ENCODE measurements at places on chromosomes 1 and 21. TPM values are rescaled to one million over a fixed set of nuclear protein-coding genes. Genes with fewer than 3 reads are reported as not detected.

DNA sequence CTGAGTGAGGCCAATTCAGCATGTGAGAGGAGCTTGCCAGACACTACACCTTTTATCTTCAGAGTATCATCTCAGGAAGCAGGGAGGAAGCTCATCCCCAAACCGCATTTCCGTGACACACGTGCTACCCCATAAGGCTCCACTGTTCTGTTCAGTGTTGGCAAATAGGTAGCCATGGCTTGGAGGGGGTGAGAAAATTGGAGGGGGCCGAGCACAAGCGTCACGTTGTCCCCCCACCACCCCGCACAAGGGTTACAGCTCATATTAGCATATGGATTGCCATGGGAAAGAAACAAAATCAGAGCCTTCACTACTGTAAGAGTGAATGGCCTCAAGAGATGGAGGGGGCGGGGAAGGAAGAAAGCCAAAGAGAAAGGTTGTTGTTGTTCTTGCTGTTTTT, 46.7 kb downstream of the OLIG1 start:
- DNase-seq, result no peak

DNA sequence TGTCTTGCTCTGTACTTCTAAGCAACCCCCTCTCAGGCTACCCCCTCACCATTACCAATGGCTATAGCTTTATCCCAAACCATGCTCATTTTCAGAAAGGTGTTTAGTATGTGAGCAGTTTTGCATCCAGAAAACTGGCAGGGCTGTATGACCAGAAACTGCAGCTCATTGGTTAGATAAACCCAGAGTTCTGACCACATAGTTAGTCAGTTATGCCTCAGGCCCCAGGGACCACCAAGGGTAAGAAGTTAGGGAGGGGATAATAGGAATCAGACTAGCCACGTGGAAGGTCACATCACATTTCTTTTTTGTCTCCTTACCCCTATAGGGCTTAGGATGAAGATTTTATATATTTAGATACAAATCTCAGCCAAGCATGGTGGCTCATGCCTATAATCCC, 1.2 kb downstream of the ITGA10 start:
- no peak for DNase-seq

GRCh38 chr1:27099587-27100334, 55.2 kb downstream of the SLC9A1 start:
- no peak for DNase-seq

DNA sequence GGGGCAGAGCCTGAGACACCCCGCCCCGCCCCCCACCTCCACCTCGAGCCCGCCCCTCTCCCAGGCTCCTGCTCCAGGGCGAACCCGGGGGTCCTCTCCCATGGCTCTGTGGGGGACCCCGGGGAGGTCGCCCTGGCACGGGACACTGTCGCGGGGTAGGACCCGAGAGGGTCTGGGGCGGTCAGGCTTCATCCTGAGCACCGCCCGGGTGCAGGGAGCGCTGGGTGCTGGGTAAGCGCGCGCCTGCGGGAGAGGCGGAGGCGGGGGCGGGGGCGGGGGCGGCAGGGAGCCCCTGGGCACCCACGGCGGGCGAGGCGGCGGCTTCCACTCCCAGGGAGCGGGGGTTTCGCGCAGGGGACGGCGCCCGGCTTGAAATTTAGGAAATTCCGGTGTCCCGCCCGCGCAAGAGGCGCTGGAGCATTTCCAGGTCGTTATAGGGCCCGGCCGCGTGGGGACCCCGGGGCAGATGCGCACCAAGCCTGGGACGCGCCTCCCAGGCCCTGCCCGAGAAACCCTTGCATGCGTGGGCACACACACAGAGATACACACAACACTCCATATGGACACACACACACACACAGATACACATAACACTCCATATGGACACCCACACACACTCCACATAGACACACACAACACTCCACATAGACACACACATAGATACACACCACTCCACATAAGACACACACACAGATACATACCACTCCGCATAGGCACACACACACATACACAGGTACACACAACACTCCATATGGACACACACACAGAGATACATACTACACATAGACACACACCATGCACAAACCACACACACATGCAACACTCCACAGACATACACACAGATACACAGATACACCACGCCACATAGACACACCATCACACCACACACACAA, 48.7 kb upstream of the SLC19A1 start:
- no peak for DNase-seq

- no peak for DNase-seq
Measured at GRCh38 chr1:61539720-61540462, 185.1 kb downstream of the TM2D1 start.

GRCh38 chr1:86769065-86769464, 64.7 kb downstream of the SH3GLB1 start:
- DNase-seq, result no peak

Gene RXRG
- total RNA-seq, result not detected

Gene ZNF281
- total RNA-seq, result 5.9 TPM

Gene KLHDC9
- total RNA-seq, result 3.8 TPM

DNA sequence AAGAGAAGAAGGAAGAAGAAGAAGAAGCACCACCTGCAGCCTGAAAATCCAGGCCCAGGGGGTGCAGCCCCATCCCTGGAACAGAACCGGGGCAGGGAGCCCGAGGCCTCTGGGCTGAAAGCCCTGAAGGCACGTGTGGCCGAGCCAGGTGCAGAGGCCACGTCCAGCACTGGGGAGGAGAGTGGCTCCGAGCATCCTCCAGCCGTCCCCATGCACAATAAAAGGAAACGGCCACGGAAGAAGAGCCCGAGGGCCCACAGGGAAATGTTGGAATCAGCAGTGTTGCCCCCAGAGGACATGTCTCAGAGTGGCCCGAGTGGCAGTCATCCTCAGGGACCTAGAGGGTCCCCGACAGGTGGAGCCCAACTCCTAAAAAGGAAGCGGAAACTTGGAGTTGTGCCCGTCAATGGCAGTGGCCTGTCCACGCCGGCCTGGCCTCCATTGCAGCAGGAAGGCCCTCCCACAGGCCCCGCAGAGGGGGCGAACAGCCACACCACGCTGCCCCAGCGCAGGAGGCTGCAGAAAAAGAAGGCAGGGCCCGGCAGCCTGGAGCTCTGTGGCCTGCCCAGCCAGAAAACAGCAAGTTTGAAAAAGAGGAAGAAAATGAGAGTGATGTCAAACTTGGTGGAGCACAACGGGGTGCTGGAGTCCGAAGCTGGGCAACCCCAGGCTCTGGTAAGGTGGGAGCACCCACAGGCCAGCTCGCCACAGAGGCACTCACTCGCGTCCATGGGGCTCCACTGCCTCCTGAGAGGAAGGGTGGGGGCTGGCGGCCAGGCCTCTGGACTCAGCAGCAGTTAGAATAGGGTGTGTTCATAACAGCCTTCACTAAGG, 28.4 kb downstream of the RRP1B start:
- DNase-seq, result no peak
